ENCODE measurements at places on chromosomes 4 and X.

DNA sequence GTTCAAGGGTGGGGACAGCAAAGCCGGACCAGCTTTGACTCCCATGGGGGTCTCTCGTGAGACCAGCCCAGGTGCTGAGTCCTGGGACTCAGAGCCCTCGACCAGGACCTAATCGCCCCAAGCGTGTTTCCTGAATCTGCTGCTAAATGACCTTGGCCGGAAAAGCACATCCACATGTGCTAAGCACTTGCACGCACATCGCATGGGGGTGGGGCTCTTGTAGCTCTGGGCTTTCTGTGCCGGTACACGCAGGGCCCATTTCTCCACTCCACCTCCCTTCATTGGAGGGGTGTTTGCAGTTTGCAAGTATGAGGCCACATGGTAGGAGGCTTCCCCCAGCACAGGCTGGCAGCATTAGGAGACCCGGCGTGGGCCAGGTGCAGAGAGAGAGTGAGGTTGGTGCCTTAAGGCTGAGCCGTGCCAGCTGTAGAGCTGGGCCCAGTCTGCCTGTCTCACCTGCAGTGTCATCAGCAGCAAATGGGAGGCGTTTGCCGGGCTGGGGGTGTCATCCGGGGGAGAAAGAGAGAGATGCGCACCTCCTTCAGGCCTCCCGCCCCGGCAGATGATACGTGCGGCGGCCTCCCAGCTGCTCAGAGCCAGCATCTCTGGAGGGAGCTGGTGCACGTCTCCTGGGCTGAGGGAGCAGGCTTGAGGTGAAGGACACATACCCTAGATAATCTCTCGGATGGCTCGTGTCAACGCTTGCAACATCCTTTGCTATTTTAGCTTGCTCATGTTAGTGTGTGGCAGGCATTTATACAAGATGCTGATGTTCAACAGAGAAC is 45.2 kb upstream of the CLCN4 start:
- DNase-seq: no peak

GRCh38 chrX:107507093-107507743 is 57.8 kb downstream of the FRMPD3 start:
- no peak for DNase-seq

DNA sequence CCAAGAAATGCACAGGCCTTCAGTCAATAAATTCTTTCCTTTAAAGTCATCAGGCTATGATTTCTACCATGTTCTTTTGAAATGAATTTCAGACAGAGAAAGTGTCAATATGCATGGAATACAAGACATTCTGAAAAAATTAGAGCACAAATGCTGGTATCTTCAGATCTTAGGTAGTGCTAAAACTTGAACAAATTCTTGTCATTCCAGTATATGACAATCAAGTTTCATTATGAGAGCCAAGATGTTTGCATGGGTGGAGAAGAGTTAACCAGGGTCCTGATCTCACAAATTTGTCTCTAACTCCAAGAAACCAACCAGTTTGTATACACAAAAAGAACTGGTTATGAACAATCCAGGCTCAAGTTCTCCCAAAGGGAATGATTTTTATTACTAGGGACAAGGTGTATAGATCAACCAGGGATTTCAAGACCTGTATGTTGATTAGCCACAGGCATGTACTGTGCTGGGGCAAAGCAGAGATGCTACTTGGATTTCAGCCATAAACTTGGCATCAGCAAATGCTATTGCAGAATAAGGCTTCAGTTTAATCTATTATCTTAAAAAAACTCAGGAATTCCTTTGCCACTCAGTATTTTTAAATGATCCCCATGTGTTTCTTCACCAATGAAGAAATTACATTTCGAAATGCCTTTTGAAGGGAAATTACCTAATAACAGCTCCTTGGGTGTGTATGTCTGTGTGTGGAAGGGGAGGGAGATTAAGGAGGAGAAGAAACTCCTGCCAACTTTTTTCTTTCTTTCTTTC is 69.7 kb downstream of the FANCB start:
- DNase-seq: no peak

DNA sequence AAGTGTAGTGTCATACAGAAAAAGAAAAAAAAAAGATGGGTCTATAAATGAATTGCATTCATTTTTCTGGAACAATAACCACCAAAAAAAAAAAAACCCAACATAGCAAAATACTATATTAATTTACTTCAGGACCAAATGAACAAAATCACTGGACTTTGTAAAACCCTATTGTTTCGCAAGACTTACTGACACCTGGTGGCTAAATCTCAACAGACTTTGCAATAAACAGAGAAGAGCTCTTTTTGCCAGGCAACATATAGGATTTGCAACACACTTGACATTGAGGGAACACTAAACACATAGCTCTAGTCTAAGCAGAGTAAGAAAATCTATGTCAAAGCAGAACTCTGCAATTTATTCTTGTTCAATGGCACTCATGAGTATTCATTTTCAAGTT is 990.2 kb downstream of the STPG2 start:
- DNase-seq: no peak

- DNase-seq: no peak
These were observed 250.0 kb downstream of the ARHGAP24 start for GRCh38 chr4:85724791-85725563.

DNA sequence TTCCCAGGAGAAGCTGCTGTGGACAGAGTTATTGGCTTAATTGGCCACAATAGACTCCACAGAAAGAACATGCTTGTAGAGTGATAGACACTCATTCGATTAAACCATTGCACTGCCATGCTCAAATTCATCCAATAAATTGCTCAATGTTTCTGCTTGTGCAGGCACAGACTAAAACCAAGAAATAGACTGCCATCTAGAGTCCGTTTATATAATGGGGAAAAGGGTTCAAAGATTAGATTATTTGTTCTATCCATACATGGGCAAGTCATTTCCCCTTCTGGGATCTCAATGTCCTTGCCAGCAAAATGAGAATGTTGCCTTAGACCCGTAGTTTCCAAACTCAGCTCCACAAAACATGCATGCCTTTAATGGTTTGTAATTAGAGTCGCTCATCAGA is 8.7 kb downstream of the SMIM10 start:
- DNase-seq: no peak

GRCh38 chr4:139005774-139006173 is 9.8 kb upstream of the NOCT start:
- DNase-seq: no peak

GRCh38 chr4:118760092-118760491 is 74.9 kb downstream of the METTL14 start:
- DNase-seq: no peak

GRCh38 chrX:129495900-129496299 is 27.4 kb downstream of the SMARCA1 start:
- no peak for DNase-seq

GRCh38 chr4:173171098-173171497 is 2.5 kb downstream of the GALNT7 start:
- DNase-seq: no peak

- DNase-seq: no peak
These were observed 86.3 kb downstream of the BCOR start for GRCh38 chrX:40011322-40012038.

DNA sequence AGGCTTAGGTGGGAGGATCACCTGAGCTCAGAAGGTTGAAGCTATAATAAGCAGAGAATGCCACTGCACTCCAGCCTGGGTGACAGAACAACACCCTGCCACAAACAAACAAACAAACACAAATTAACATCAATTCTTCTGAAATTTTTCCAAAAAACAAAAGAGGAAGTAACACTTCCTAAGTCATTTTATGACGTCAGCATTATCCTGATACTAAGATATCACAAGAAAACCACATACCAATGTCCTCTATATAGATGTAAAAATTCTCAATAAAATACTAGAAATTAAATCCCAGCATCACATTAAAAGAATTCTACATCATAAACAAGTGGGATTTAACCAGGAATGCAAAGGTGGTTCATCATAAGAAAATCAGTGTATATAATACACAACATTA is 64.4 kb upstream of the STK26 start:
- no peak for DNase-seq

GRCh38 chr4:6104541-6105130 is 86.4 kb upstream of the C4orf50 start:
- DNase-seq: no peak

- DNase-seq: no peak
These were observed 585.7 kb downstream of the TLL1 start for GRCh38 chr4:166458756-166459155.

- no peak for DNase-seq
These were observed 351.2 kb downstream of the ARHGAP24 start for GRCh38 chr4:85826060-85826678.

- no peak for DNase-seq
These were observed 24.4 kb upstream of the CORIN start for GRCh38 chr4:47862297-47862696.

GRCh38 chr4:56130606-56131155 is 181.9 kb downstream of the CEP135 start:
- no peak for DNase-seq

DNA sequence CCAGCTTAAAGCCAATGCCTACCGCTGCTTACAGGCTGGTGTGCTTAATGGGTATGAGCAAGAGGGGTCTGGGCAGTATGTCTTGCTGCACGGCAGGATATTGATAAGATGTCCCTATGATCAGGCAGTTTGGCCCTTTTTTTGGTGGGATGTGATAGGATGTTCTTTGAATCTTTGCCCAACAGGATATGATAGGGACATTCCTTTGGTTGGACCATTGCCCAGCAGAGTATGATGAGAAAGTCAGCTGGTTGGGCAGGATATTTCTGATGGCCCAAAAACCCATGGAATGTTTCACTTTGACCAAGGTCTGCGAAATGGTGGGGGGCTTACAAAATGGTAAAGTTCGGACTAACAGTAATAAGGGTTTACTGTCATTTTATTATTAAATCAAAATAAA is 1060.6 kb downstream of the STIM2 start:
- DNase-seq: no peak

GRCh38 chr4:72945719-72946336 is 123.7 kb downstream of the COX18 start:
- DNase-seq: no peak

GRCh38 chr4:42460043-42460442 is 62.8 kb downstream of the SHISA3 start:
- peak; percentile 25 for DNase-seq

- no peak for DNase-seq
These were observed 95.1 kb upstream of the STIM2 start for GRCh38 chr4:26765515-26765914.

GRCh38 chr4:159828687-159829086 is 725.8 kb downstream of the RAPGEF2 start:
- no peak for DNase-seq

DNA sequence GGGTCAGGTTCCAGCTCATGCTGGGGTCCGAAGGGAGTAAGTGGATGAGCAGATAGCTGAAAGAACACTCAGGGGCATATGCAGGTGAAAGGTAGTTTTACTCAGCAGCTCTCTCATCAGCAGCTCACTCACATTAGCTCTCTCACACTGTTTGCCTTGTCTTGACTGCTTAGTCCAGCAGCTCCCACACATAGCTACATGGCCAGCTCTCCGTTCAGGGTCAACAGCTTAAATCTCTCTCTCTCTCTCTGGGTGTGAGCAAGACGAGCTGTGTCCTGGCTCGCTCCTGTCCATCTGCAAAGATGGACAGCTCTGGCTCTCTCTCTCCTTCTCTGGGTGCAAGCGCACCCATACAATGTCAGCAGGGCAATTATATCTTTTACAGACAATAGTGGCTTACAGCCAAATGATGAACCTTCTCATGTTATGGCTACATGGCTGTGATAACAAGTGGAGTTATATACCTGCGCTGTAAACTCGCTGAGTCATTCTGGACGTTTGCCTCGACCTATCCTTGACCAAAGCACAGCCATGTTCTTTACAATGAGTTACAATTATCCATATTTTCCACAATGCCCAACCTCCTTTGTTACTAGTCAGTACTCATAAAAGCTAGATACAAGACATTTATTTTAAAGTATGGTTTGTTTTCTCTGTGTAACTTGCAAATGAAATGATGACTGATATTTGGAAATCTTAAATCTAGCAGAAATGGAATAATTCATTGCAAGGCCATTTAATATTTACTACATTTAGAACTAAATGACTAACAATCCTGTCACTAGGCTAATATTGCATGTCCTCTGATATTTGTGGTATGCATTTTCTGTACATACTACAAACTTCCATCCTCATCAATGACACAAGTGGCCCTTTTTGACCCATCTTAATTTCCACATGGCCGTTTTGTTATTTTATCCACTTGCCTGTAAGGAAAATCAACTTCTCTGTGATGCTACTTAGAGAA is 9.3 kb downstream of the PAPSS1 start:
- no peak for DNase-seq

DNA sequence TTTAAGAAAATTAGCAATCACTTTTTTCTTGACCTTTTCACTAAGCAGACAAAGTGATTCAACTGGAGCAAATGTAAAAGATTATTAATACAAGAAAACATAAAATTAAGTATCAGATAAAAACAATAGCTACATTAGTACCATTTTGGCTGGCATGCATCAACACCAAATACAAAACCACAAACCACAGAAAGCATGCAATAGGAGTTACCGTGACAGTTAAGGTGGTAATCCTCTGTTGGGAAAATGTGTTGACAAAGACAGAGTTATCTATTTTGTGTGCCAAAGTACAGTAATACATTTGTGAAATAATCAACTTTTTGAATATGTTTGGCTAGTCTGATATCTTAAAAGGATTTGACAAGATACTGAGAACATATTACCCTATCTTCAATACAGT is 89.8 kb upstream of the ETNPPL start:
- DNase-seq: no peak

DNA sequence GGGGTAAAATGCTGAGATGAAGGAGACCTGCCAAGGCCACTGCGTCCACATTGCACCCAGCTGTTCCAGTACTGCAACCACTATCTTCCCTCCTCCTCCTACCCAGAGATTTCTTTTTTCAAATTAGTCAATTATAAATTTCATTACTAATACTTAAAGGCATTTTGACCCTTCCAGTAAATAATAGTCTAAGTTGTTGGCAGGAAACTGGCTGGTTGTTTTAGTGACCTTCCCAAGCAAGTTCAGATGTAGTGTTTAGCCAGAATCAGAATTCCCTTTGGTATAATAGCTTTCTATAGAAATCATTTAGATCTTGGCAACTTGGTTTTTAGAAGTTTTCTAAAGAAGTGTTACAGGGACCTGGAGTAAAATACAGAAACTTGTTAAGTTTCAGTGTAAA is 66.0 kb downstream of the AASDH start:
- no peak for DNase-seq

DNA sequence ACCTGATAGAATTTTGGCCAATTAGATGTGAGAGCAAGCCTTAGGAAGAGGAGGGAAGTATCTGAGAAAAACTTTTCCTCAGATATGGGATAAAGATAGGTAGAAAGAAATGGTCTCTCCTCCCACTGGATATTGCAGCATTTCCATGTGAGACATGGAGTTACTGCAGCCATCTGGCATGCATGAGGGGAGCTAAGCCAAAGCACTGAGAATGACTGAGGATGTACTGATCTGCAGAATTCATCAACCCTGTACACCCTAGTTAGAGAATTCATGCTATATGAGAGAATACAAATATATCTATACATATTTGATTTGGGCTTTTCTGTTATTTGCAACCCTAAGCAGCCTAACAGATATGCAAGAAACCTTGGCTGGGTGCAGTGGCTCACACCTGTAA is 52.5 kb upstream of the RPL34 start:
- DNase-seq: no peak
